ENCODE measurements at places on chromosomes 12 and 14.
A peak's percentile ranks its signal among the peaks of the same experiment; 100 is the strongest.

DNA sequence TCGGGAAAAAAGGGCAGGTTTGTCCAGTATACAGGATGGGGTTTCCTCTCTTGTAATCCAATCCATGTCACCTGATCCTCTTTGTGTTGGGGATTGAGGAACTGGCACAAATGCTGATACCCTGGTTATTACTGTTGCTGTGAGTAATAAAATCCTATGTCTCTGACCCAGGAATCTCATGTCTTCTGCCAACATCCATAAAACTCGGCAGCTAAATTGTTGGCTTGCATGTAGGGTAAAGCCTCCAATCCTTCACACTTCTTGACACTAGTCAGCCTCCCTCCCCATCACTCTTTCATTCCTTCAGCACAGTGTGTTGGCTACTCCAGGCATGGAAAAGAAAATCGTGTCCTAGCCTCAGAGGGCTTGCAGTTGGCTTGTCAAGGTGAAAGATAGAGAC, 9.2 kb upstream of the NOS1 start:
- no peak for DNase-seq

GRCh38 chr12:57085999-57086492, 2.9 kb upstream of the NAB2 start:
- no peak for DNase-seq

DNA sequence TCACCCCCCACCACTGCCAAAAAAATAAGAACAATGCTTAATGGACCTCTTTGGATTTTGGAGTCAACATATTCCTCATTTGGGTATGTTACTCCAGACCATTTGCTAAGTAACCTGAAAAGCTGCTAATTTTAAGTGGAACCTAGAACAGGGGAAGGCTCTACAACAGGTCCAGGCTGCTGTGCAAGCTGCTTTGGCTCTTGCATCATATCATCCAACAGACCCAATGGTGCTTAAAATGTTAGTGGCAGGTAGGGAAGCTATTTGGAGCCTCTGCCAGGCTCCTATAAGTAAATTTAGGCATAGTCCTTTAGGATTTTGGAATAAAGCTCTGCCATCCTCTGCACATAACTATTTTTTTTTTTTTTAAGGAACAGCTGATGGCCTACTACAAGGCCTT, 132.2 kb upstream of the PMCH start:
- no peak for DNase-seq

GRCh38 chr14:22255017-22255950, 333.7 kb downstream of the DAD1 start:
- no peak for DNase-seq

DNA sequence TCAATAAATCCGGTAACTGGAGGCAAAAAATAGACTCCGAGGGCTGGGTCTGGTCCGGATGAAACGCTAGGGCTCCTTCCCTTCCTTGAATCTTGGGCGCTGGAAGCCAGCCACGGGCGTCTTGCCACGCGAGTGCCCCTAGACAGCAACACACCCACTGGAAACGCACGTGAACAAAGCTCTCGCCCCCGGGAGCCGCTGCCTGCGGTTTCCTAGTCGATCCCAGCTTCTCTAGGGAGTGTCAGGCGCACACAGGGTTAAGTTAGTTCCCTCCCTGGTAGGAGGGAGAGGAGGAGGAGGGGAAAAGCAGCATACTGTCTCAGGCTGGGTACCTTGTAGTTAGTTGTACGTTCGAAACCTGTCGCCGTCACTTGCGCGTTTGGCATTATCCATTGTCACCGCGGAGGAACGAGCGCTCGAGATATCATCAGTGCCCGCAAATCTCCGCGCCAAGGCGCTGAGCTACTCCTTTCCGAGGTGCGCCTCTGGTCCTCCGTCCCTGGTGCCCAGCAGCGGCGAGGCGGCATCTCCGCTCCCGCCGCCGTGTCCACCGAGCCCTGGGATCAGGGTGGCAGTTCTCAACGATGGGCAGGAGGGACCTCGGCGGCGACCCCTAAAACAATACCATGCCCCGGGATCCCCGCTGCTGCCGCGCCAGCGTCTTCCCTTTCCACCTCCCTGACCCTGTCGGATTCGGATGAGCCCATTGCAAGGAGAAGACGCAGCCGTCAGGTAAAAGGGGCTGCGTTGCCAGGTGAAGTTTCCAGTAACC, at the start of gene FLRT2:
FLRT2 (plus strand) TSS at position 342 of the 772 bp plus-strand sequence. CDS start 91,371 bp downstream, outside the sequence.
- no peak for DNase-seq

GRCh38 chr12:130300737-130301535, 36.8 kb upstream of the PIWIL1 start:
- no peak for DNase-seq

- no peak for DNase-seq
These were observed 50.6 kb downstream of the WDHD1 start for GRCh38 chr14:54976316-54976715.

DNA sequence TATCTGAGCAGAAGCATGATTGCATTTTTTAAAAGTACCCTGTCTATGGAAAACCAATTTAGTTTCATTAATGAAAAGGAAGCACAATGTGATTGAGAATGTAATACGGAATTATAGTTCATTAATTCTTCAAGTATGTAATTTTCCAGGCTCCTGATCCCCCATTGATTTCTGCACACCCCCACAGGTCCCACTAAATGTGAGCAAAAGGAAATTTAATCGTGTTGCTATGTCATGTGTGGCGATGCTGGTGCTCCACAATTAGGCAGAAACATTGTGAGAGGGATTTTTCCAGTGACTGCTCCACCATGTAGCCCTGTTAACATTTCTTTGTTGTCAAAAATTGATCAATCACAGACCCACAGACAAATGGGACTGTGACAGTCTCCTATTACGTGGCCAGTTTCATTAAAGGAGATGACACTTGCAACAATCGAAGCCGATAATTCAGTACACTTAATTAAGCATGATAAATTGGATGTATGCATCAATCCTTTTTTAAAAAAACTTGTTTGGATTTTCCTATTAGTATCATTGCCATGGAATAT, 306.0 kb downstream of the NELL2 start:
- DNase-seq, result no peak

- DNase-seq, result no peak
These were observed 5.3 kb upstream of the DICER1 start for GRCh38 chr14:95162641-95163040.

DNA sequence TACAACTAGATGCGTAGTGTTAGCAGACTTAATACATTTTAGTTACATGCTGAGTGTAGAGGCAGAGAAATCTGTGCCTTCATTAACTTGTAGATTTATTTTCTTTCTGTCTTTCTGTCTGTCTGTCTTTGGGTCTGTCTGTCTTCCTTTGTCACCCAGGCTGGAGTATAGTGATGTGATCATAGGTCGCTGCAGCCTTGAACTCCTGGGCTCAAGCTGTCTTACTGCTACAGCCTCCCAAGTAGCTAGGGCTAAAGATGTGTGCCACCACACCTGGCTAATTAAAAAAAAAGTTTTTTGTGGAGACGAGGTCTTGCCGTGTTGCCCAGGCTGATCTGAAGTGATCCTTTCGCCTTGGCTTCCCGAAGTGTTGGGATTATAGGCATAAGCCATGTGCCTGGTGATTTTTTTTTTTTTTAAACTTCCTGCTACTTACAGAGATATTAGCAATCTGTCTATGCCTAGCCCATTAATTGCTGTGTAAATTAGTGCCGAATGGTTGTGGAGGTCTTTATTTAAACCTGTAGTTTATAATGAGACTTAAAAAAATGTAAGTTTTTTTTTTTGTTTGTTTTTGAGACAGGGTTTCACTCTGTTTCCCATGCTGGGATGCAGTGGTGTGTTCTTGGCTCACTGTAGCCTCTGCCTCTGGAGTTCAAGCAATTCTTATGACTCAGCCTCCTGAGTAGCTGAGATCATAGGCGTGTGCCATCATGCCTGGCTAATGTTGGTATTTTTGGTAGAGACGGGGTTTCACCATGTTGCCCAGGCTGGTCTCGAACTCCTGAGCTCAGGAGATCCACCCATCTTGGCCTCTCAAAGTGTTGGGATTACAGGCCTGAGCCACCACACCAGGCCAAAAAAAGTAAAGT, 22.8 kb downstream of the ERC1 start:
- DNase-seq, result no peak

DNA sequence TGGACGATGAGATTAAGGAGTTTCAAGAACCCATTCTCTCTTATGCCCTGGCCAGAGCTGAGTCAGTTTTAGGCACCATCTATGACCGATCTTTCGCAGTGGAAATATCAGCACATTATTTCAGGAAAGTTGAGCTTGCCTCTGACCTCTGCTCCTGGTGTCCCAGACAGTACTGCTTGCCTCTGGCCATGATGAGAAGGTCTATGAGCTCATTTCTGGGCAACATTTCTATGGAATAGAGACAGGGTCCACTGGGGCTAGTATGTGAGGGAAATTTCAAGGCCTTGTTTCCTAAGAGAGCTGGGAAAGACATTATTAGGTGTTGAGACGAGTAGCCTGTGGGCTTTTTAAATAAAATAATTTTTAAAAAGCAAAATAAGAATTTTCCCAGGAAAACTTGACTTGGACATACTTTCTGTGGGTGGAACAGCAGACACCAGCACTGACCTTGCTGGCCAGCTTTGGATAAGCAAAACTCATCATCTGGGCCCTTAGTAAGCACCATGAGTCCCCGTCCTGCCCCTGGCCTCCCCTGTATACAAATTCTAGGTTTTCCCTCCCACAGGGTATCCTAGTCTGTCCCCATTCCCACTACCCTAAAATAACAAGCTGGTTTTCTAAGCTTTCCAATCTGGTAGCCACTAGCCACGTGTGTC, 43.4 kb downstream of the DIO2 start:
- DNase-seq, result no peak

- no peak for DNase-seq
These were observed 129.8 kb upstream of the KRR1 start for GRCh38 chr12:75641031-75641780.

- no peak for DNase-seq
These were observed 487.9 kb downstream of the PCNX1 start for GRCh38 chr14:71395151-71395604.

- no peak for DNase-seq
These were observed 17.0 kb downstream of the NPC2 start for GRCh38 chr14:74476107-74476506.

GRCh38 chr12:52912711-52913430, 8.0 kb upstream of the KRT8 start:
- peak; percentile 87 for DNase-seq

- no peak for DNase-seq
These were observed 979 bp upstream of the BIN2 start for GRCh38 chr12:51324953-51325352.

- no peak for DNase-seq
These were observed 167.1 kb upstream of the OR4E1 start for GRCh38 chr14:21840765-21841164.

DNA sequence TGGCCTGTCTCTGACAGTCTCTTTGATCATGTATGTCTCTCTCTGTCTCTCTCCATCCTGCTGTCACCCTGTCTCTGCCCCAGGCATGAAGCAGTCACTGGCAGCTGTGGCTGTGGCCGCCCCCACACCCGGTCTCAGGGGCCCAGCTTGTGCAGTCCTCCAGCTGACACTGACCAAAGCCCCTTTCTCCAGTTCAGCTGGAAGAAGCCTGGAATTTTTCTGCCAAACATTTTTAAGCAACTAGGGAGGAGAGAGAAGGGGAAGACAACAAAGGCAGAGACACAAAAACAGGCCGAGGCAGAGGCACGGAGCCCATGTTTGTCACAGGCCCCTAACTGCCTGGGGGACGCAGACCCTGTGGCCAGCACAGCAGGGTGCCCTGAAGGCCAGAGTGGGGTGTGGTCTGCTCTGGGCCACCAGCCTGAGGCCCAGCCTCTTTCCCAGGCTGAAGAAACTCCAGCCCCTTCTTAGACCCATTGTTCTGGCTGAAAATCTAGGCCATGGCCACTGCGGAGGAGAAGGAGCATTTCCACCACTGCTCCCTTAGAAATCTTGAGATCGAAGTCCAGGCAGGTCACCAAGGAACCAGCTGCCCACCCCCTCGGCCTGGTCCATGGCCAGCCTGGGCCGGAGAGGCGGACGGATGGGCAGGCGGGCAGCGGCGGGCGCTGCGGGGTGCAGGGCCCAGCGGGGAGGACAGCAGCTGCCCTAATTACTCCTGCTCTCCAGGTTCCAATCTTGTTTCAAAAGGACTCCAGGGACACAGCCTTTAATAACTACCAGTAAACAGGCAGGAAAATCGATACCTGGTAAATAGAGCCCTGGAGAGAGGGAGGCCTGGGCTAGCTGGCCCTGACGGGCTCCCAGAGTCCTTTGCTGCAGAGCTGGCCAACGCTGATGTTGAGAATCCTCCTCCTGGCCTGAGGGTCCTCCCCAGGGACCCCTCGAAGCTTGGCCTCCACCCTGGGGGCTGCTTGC, 14.9 kb downstream of the DTX1 start:
- peak; percentile 37 for DNase-seq

GRCh38 chr14:85824526-85824925, 294.6 kb downstream of the FLRT2 start:
- no peak for DNase-seq

GRCh38 chr12:6215120-6215807, 15.1 kb downstream of the CD9 start:
- no peak for DNase-seq

GRCh38 chr12:102921240-102921639, 4.2 kb upstream of the PAH start:
- no peak for DNase-seq

DNA sequence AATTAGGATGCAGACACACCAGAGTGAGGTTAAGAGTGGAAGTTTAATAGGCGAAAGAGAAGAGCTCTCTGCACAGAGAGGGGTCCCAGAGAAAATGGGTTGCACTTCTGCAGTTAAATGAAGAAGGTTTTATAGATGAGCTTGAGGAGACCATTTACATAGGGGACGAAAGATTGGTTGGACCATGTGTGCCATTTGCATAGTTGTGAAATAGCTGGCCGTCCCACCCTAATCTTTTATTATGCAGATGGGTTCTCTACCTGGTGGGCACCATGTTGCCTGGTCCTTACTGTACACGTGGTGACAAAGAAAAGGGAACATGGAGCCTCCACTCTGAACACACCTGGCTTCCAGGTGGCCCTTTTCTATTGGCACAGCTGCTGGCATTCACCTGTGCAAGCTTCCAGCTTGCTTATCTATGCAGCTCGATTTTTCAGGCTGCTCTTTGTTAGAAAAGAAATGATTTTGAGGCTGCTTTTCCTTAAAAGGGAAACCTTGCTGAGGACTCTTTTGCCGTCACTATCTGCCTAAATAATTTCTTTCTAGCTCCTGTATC, 67.1 kb upstream of the SRSF5 start:
- DNase-seq, result no peak
